ENCODE measurements at places on chromosomes 5 and 9.

GRCh38 chr5:96651047-96651446 lies 11.1 kb upstream of the CAST start:
- no peak for DNase-seq

DNA sequence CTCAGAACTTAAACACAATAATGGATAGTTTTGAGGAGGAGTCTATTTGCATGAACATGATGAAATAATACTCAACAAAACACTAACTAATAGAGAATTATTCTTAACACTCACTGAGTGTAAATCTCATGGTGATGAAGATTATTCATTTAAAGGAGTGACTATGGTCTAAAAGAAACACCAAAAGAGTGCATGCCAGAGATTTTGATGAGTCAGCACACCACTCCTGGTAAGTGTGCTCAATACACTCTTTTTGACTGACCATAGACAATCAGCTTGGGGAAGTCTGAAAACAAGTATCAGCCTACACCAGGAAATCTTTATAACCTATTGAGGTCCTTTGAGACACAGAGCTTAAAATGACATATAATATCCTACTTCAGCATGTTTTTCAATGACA lies 6.8 kb upstream of the FST start:
- DNase-seq, result no peak

- no peak for DNase-seq
Measured at GRCh38 chr9:133955821-133956411, 36.2 kb downstream of the VAV2 start.

DNA sequence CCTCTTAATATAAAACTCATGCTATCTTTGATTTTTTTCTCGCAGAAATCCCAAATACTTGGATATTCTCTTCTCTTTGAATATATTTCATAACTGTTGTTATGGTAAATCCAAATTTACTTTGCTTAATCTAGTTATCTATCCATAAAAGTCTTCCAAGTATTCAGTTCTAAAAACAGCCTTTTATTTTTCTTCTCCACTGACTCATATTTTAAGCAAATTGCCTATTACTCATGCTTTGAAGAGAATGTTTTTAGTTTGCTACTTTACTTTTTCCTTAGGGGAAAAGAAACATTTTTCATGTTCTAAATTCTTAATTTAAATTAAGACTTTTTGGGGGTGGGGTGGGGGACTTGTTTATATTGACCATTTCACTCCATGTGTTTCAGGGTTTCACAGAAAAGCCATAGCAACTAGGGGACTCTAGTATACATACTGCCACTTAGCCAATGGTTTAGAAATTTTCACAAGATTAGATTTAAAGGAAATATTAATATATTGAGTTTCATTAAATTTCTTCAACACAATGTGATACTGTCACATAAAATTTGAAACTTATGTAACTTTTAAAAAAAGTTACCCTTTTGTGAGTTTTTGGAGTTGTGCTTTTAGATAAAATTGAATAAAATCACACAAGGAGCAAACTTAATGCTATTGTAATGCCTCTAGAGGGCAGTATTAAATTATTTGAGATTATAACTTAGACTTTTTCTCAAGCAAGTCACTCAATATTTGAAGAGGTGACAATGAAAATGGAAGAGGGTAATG lies 545.8 kb upstream of the ARRDC3 start:
- DNase-seq, result no peak

GRCh38 chr5:61298580-61298979 lies 33.5 kb upstream of the ZSWIM6 start:
- DNase-seq, result no peak
